ENCODE measurements at places on chromosomes 12 and 14.
A peak's percentile ranks its signal among the peaks of the same experiment; 100 is the strongest.

DNA sequence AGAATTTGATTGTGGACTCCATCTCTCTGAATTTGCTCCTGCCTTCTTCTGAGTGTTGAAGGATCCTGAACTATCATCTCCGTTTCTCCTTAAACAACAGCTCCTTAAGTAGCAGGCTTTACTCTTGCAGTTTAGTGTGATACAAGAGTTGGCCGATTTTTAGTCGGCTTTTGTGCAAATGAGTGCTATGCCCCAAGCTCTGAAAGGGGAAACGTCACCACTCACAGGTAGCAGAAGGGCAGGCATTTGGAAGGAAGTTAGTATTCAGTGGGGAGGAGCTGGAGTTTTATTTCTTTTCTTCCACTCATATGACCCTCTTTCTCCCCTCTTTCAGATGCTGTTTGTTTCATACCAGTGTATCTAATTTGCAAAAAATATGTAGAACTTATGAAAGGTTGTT lies 36.5 kb upstream of the LRRC10 start:
- no peak for DNase-seq

DNA sequence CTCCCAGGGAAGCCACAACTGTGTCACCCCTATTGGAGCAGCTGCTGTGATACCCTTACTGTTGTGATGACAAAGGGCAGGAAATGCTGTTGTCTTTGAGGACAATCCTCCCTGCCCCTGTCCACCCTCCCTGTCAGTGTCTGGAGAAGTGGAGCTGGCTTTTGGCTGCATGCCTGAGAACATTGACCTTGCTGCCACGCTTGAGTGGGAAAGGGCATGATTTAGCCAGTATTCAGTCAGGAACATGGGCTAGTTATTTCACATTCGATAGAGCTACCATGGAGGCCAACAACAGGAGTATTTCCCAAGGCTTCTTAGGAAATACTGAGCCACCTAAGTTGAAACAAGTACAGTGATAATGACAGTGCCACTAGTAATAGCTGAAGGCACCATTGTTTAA lies 59.4 kb downstream of the MYRFL start:
- DNase-seq = no peak

DNA sequence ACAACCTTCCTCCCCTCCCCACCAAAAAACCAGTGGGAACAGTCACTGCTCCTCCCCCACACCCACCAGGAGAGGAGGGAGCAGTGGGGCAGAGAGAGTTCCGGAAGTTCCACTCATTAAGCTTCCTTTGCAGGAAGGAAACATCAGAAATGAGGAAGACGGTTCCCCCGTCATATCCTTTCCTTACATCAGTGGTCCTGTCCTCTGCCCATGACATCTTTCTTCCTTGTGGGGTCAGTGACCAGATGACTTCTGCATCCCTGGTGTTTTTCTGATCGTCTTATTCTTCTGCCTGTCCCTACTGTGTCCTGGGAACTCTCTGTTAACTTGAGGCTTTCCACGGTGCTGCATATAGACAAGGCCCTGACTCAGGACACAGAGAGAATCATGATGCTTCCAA lies 40.8 kb upstream of the SPTLC2 start:
- DNase-seq = no peak

GRCh38 chr14:98578204-98578603 lies 693.8 kb downstream of the BCL11B start:
- no peak for DNase-seq

GRCh38 chr12:123433615-123434014 lies 2.9 kb downstream of the RILPL2 start:
- no peak for DNase-seq

DNA sequence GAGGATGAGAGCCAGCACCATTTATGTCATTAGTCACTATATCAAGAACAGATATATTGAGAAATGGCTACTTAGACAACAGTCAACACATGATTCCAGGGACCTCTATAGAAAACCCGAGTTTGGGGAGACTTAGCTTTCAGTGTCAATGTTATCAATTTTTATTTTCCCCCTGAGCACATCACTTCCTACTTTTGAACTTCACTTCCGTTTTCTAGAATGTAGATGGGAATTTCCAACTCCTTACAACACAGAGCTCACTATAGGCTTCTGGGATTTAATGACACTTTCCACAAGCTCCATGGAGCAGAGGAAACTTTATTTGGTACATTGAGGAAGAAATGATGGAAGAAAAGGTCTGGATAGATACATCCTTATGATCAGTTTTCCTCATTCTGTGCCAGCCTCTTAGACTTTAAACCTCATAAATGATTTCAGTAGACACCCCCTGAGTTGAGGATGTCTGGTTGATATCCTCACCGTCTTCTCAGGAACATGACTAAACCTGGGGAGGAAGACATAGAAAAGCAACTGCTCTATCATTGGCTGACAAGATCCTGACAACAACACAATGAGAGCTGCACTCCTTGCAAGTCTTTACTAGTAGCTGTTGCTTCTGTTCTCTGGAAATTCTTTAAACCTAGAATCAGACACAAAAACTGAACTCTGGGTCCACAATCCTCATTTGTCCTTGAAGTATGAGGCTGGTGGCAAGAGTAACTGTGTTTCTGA lies 449.4 kb upstream of the OR4E1 start:
- DNase-seq = no peak

DNA sequence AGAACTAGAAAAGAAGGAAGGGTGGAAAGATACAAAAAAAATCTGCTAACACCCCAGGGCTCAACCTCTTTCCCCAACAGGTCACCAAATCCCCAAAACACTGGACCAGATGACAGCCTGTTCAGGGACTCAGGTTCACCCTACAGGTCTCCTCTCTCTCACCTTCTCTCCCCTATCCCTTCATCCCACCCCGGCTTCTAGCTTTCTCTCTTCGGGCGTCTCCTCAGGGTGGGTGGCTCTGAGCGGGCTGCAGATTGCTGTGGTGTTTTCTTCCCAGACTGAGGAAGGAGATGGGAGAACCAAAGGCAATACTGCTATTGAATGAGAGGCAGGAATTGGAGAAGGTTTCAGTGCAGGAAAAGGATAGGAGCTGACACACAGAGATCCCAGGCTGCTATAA lies 39.3 kb downstream of the ANO2 start:
- no peak for DNase-seq

DNA sequence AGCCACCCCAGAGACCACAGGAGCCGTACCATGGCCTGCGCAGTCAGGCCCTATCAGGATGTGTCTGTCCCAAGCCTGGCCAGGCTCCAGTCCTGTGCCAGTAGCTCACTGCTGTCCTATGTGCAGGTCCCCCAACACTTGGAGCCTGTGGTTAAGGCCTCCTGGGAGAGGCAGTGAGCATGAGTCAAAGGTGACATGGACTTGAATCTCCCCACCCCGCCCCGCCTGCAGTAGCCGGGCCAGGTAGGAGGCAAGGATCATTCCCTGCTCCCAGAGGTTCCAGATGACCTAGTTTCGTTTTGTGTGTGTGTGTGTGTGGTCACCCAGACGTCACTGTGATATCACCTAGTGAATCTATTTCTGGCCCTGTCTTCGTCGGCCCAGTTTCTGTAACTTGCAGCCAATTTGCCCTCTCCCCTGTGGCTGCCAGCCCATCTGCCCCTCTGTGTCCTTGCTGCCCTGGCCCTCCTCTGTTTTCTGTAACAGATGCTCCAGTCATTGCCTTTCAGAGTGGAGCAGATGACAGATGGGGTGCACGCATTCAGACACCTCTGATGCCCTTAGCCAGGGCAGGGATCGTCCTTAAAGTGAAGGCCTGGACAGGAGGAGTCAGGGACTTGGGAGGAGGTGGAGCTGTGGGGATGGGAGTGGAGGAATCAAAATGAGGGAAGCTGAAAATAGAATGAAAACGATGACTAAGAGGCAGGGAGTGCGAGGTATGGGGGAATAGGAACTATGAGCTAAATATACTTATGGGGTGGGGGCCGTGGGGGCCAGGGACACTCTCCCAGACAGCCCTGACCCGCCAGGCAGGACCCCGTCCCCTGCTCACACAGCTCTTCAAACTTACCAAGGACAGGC lies 37.4 kb downstream of the SLC6A12 start:
- no peak for DNase-seq

GRCh38 chr12:4356041-4356327 lies 23.5 kb downstream of the FGF23 start:
- peak; percentile 11 for DNase-seq

- DNase-seq = no peak
Observed at GRCh38 chr12:7916936-7917335, 19.1 kb downstream of the SLC2A3 start.

Data from activated T-cell treated with anti-CD3 and anti-CD28 coated beads for 24 hours (primary cell).